ENCODE measurements at places on chromosomes 13 and 19.

- DNase-seq = no peak
Measured at GRCh38 chr13:48641404-48641803, 12.3 kb upstream of the CYSLTR2 start.

- no peak for DNase-seq
Measured at GRCh38 chr13:23510544-23510916, 59.7 kb upstream of the TNFRSF19 start.

DNA sequence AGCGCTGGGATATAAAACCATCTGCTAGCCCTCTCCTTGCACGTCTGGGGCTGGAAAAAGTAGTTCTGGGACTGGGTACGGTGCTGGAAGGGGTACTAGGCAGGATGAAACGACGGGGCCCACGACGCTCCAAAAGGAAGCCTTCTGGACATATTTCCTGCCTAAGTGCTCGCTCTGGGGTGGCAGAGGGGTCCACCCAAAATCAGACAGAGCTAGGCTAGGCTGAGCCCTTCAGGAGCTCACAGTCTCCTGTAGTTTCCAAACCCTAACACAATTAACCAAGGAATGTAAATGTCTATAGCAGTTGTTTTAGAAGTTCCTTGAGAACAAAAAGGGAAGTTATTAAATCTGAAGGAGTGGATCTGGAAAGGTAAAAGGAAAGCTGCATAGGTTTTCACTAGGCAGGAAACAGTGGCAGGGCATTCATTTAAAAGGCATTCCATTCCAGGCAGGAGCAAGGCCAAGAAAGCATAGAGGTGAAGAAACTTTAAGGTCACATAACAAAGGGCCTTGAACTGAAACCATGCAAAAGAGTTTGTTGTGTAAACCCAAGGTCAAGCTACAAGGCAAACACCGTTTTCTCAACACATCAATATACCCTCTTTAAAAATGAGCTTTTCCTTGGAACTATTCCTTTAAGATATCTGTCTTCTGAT is 634 bp upstream of the DIAPH3 start:
- no peak for DNase-seq

DNA sequence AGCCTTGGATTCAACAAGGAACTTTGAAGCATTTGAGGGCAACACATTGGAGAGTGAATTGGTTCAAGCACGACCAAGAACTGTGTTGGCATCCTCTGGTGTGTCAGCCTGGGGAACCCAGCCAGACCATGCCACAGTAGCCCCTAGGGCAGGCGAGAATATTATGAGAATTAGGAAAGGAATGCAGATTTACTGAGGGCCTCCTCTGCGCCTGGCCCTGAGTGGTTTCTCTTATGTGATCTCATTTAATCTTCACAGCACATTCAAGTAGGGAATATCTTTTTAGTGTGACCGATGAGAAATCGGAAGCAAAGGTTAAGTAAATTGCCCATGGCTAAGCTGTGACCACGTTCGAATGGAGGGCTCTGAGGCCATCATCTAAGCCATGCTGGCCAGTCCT is 15.3 kb upstream of the ERICH6B start:
- no peak for DNase-seq

GRCh38 chr13:91358387-91358782 is 10.9 kb downstream of the MIR17HG start:
- no peak for DNase-seq

DNA sequence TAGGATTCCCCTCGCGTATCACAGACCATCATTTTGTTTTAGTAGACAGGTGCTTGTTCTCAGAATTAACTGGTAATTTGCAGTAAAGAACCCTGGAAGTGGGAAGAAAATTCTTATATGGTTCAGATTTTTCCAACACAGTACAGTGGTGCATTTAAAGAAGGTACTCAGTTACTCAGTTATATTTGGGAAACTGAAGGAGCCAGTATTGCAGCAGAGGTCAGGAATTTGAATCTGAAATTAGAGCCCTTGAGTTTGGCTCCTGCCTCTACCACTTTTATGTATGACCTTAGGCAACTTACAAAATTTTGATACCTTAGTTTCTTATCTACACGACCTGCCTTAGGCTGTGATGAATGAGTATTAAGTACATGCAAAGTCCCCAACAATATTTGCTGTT is 19.7 kb downstream of the METTL21C start:
- no peak for DNase-seq

DNA sequence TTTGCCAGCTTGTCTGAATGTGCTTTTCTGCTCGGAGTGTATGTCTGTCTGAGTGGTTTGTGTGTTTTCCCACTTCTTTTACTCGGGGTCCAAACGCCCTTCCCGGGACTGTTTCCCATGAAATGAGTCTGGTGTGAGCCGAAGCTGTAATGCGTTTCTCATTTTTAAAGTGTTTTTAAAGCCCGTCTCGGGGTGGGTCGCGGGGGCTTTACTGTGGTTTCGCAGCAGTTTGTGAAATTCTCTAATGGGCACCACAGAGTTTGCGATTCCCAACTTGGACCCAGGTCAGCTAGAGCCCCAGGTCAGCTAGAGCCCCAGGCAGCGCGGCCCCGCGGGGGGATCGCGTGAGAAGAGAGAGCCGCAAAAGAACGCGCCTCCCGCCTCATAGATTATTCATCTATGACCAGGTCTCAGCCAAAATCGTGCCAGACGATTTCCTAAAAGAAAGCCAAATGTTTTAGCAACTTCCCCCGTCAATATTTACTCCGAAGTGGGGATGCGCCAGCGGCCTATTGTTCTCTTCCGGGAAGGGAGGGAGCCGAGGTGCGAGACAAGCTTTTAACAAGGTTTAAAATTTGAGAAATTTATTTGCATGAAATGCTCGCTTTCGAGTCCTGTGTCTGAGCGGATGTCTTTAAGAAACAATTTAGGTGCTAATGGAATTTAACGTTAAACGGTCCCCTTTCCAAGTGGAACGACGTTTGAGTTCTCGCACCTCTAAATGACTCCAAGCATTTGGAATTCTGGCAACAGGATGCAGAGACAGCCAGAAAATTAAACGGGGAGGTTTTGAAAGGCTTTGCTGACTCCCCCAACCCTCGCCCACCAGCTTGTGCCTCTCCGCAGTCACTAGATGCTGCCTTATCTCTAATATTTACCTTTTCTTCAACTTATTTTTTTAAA is 2.2 kb downstream of the ZIC2 start:
- no peak for DNase-seq

DNA sequence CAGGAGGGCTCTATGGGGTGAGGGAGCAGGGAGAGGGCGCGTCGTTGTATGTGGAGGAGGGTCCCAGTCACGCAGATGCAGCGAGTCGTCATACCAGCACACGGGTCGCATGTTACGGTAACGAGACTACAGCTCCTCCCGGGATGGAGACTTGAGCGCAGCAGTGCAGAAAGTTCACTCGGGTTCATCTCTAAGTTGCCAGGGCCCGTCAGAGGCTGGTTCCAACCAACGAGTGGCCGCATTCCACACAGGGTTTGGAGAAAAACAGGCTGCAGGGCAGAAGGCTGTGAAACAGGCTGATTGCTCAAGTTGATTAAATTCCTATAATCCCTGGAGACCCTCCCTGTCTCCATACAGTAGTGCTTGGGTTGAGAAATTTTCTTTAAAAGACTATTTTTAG is 21.9 kb upstream of the TTYH1 start:
- no peak for DNase-seq
